SW 1271 (cell line): ENCODE measurements at places on chromosomes 16 and 17.

GRCh38 chr17:58186591-58186990, 5.9 kb upstream of the EPX start:
- no peak for DNase-seq

GRCh38 chr17:36945140-36945539, 3.6 kb upstream of the AATF start:
- no peak for DNase-seq

- DNase-seq = no peak
These were observed 81.4 kb upstream of the DYNLRB2 start for GRCh38 chr16:80459331-80459777.

- DNase-seq = no peak
These were observed 34.6 kb upstream of the IRX6 start for GRCh38 chr16:55289353-55289752.

GRCh38 chr16:80681436-80681835, 123.0 kb downstream of the CDYL2 start:
- no peak for DNase-seq

DNA sequence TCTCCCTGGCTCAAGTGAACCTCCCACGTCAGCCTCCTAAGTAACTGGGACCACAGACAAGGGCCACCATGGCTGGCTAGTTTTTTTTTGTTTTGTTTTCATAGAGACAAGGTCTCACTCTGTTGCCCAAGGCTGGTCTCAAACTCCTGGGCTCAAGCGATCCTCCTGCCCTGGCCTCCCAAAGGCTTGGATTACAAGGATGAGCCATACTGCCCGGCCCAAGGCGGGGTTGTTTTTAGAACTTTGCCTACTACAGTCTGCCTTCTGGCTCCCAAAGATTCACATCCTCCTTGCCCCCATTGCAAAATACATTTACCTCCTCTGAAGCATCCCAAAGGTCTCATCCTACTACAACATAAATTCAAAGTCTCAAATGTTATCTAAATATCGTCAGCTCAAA, 49.5 kb upstream of the PHOSPHO1 start:
- DNase-seq = no peak

- DNase-seq = no peak
These were observed 6.2 kb downstream of the MBTPS1 start for GRCh38 chr16:84110527-84110926.

DNA sequence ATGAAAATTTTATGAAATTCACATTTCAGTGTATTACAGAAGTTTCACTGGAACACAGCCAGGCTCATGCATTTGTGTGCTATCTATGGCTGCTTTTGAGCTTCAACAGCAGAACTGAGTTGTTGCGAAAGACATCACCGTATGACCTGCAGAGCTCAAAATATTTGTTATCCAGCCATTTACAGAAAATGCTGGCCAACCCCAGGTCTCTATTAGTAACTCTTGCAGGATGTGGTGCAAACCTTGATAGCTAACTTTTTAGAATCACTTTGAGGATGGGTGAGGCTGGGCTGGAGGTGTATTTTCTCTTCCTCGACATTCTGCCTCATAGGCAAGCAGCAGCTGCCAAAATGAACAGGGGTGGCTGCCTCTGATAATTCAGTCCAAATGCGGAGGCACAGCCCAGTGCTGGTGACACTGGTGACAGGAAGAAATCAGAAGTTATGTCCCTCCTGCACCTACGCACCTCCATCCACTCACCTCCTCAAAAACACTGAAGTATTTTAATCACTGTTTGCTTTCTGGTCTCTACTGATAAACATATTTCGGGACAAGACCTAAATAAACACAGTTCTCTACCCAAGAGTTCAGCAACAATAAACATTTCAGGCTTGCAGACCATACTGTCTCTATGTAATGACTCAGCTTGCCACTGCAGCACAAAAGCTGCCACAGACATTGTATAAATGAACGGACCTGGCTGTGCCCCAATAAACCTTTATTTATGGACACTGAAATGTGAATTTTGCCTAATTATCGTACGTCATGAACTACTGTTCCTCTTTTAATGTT, 28.5 kb downstream of the ARHGAP17 start:
- no peak for DNase-seq

- no peak for DNase-seq
These were observed 178.8 kb downstream of the C16orf78 start for GRCh38 chr16:49552313-49552928.
